Brain (organoid and tissue), 16 donors: ENCODE measurements at places on chromosomes 7 and 10.

DNA sequence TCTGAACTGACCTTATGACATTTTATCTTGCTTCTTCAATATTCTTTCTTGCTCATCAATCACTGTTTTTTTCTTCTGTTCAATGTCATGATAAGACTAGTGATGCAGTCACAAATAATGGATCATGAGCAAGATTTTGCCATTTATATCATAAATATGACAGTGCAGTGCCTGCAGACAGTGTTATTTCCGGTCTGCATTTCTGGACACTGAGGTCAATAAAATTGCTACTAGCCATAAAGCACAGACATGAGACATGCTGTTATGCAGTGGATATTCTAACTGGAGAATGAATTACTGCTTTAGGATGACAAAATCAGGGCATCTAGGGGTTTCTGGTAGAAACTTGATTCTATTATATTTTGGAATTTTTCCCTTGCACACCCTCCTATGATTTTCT lies 1509.7 kb upstream of the LRRTM3 start:
- DNase-seq: no peak

- DNase-seq: no peak
Measured at GRCh38 chr7:150914196-150914595, 61.9 kb downstream of the AOC1 start.

- peak; percentile 21 for DNase-seq
Measured at GRCh38 chr7:132655131-132655727, 79.0 kb upstream of the PLXNA4 start.

DNA sequence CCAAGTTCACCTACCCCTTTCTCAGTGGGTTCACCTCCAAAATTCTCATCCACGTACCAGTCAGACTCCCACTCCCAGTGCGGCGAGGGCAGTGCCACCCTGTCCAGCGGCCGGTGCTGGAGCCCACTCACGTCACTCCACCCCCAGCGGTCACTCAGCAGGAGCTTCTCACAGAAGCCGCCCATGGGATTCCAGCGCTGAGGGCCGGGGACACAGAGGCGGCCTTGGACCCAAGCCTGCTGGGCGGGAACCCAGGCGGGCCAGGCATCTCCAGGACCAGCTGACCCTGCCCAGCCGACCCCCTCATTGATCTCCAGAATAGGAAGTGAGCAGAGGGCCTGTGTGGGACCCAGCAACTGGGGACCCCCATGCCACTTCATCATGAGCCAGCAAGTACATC lies 7.2 kb downstream of the TECPR1 start:
- DNase-seq: no peak

DNA sequence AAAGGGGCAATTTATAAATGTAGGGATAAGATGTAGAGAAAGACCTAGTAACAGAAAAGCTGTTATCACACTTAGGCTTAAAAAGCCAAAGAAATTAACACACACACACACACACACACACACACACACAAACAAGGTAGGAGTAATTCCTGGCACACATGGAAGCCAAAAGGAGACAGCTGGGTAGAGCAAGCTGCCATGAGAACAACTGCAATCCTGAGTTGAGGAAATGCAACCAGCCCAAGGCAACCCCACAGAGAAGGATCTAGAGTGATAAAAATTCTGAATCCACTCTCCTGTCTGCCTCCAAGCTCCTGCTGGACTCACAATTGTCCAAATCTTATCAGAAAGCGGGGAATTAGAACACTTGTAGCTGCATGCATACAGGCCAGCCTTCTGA lies 229.1 kb upstream of the DGKB start:
- DNase-seq: no peak

DNA sequence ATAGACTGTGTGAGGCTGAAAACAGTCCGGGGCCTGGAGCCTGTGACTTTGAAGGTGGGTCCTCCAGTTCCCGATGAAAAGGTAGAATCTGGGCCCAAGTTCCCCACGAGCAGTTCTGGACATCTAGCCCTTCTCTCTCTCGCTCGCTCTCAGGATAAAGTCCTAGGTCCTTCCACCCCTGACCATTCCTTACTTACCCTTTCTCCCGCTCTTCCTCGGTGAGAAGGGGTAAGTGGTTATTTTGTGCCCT lies 713 bp downstream of the IMMP2L start:
- DNase-seq: peak; percentile 19

DNA sequence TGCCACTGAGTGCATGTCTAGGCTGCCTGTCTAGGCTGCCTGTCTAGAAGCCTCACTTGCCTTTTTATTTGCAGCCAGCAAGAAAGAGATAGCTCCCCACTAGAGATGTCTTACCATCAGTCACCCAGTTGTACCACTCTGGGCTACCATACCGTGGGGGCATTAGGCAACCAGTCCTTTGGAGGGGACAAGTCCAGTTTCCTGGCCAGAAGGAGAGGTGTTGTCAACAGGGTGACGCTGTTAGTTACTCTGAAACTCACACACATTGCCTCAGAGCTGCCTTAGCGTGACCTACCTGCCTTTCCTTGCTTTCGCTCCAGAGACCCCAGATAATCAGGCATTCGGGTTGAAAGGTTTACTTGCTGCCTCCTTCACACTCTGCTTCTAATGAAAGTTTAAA lies 155.4 kb downstream of the CELF2 start:
- DNase-seq: no peak

DNA sequence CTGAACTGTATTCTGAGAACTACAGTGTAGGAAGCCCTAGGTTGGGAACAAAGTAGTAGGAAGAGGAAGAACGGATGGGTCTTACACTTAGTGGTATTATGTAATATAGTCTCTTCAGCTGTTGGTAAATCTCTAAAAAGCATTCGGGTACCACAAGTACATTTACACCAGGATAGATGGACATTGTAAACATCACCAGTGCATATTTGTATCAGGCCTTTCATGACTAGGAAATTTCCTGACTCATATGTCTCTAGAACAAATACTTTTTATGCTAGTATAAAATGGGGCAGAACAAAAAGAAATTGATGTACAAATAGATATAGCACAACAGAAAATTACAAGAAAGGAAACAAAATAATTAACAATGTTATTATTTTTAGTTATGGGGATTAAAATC lies 21.5 kb upstream of the OR6B1 start:
- DNase-seq: no peak

DNA sequence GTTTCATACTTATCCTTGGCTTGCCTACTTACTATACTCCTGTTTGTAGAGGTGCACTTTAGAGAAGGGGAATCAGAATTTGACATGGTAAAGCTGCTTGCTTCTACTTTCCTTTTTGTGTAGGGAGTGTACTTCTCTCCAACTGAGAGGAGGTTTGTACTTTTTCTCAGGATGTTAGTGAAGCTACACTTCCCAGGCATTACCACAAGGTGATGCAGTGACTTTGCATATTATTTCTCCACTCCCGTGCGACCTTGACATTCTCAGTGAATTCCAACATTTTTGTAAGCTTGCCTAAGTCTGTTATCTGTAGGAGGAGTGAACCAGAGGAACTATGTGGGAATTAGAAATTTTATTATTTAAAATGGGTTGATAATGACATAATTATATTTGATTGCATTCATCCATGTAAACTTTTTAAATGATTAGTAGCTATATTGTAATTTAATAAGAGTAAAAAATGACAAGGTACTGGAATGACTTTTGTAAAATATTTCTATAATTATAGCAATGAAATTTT lies 5.2 kb downstream of the TAX1BP1 start:
- peak; percentile 75 for DNase-seq

DNA sequence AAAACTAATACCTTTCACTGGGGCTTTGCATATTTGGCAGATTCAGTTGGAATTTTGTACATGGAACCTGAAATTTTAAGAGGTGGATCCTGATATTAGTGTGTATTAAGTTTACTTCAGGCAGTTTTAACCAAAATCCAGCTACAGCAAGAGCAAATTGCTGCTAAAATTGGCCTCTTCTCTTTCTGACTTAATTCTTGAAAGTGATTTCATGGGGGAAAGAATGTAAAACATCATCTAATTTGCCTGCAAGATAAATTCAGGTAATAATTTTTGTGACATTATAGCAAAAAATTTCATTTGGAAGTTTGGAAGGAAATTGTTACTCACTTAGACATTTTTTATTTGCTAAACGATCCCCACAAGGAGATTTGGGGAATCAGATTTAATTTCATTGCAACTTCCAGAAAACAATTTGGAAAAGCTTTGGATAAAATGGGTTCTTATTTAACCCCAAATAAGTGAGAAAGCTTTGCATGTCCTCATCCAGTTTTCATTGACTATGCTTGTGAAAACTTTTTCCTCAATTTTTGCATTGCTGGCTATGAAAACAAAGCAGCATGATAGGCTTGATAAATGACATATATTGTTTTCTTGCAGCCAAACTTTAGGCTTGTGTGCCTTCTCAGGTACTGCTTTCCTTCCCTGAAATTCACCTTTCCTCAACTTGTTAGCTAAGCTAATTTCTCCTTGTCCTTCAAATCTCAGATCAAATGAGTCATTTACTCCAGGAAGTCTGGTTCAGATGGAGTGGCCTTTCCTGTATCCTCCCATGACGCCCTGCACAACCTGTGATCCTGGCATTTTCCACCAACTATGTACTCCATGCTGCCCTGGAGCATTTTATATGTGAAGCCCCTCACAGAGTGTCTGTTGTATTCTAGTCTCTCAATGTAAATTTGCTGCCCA lies 27.4 kb upstream of the ZNF438 start:
- DNase-seq: no peak

DNA sequence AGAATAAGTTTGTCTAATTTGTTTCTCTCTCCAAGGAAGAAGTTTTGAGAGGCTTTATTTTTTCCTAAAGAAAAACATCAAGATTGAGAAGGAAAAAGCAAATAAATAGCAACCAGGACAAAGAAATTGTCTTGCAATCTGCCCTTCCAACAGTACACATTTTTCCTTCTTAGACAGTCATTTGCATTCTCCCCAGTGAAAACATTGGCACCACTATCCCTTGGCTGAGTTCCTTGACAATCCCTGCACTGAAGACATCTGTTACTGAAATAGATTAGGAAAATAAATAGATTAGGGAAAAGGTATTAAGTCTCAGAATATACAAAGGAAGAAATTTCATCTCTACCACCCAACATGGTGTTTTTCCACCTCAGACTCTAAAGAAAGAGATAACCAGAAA lies 12.2 kb upstream of the TMEM243 start:
- peak; percentile 70 for DNase-seq
